ENCODE measurements at places on chromosomes 3 and 15.
A peak's percentile ranks its signal among the peaks of the same experiment; 100 is the strongest.

- DNase-seq, result peak; percentile 52
Observed at GRCh38 chr15:55552926-55553325, 35.2 kb downstream of the PYGO1 start.

- no peak for DNase-seq
Observed at GRCh38 chr3:157373783-157374182, 62.9 kb upstream of the PTX3 start.

- no peak for DNase-seq
Observed at GRCh38 chr3:189027626-189028155, 144.1 kb upstream of the TPRG1 start.

GRCh38 chr3:146948186-146948585 lies 343.0 kb upstream of the PLSCR5 start:
- DNase-seq, result no peak

- peak; percentile 2 for DNase-seq
Observed at GRCh38 chr3:115187149-115187757, 40.2 kb upstream of the ZBTB20 start.

DNA sequence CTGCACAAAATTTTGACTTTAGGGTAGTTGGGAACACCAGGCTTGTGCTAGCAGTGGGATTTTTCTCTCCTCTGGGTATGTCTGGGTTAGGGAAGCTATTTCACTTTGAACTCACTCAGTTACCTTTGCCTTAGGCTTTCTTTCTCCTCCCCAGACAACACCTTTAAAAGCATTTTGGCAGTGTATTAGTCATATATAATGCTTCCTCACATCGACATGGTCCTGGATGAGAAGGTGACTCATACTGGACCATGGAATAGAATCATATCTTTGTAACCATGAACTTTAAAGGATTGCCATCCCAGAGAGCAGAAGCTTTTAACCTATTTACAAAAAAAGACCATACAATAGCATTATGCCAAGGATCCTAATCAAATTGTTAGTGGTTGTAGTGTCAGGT lies 2.7 kb downstream of the RYR3 start:
- DNase-seq, result no peak

DNA sequence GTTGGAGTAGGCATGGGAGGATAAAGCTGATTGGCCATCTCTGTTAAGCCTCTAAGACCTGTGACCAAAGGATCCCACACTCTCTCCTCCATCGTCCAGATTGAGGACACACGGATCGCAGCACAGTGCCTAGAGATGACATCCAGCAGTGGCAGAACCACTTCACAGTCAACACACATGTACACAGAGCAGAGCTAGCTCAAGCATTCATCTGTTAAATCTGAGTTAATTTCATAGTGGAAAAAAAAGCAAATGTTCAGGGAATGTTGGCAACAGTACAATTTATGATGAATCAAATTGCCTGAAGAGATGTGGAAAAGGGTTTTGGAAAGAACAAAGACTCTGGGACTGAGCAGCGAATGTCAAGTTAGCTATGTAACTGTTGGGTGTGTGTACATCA lies 108.1 kb upstream of the PLAAT1 start:
- no peak for DNase-seq

GRCh38 chr15:65940618-65940909 lies 71.3 kb downstream of the RAB11A start:
- DNase-seq, result no peak

DNA sequence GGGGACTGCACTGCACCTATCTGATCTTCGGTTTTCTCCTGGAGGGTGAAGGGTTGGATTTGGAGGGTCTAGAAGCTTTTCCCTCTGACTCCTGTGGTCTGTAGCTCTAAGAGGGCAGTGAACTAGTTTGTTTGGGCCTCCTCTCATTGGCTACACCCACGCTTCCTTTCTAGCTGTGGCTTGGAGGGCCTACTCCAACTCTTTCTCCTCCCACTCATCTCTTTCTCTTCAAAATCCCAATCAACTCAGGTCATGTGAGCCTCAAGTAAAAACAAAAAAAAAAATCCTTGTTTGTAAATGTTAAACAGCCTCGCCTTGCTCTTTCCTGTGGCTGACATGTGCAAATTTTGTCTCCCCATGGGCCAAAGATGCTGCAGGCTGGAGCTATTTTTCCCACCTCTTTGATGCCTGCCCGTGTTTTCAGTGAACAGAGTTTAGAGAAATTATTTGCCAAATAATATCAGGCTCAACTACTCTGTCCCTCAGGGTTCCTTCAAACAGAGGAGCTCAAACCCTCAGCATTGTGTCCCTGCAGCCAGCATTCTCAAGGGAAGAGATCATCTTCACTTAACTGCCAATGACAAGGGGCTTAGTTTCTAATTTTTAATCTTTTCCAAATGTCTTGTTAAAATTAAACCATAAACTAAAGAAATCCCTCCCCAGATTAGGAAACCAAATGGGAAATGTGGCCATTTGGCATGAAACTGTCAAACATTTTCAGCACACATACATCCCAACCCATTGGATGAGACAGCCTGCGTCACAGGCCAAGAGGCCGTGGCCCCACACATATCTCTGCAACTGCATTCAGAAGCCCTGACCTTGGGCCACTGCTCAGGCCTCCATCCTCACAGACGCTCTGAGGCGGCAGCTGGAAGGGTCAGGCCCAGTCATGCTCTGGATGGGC lies 114.8 kb upstream of the THBS1 start:
- no peak for DNase-seq
